Vagina (tissue), 2 donors: ENCODE measurements at places on chromosomes 11 and 22.
A peak's percentile ranks its signal among the peaks of the same experiment; 100 is the strongest.

GRCh38 chr11:117989351-117990102 lies 3.3 kb downstream of the IL10RA start:
- no peak for DNase-seq

- no peak for DNase-seq
Observed at GRCh38 chr11:126594921-126595367, 239.5 kb downstream of the ST3GAL4 start.

- DNase-seq, result no peak
Observed at GRCh38 chr11:77470504-77470903, 3.4 kb downstream of the PAK1 start.

GRCh38 chr11:10455637-10456487 lies 798 bp downstream of the AMPD3 start:
- DNase-seq, result no peak

DNA sequence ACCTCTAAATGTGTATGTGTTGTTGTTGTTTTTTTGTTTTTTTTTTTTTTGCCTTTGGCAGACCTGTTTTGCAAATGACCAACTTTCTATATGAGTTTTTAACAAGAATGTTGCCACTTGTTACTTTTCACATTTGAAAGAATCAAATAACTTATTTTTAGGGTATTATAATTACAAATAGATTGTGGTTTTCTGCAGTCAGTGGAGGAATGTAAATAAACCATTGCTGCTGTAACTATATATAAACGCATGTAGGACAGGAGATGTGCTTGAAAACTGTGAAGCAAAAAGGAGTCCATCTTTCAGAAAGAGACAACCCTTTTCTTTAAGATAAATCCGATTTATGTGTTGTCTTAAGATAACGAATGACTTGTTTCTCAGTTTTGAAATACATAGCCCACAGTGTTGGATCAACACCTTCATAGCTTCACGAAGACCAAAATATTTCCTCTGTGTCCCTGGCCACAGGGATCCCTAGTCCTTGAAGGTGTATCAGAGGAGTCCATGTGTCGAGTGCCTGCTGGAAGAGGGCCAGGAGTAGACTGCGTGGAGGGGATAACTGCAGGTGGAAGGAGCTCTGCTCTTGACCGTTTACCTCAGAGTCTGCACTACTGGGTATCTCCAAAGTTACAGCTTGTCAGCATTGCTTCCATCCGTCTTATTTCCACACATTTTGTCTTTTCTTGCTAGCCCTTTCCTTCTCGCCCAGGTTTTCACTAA lies 24.7 kb downstream of the TNRC6B start:
- DNase-seq, result no peak

GRCh38 chr22:35839841-35840301 lies 122.2 kb downstream of the APOL5 start:
- no peak for DNase-seq

DNA sequence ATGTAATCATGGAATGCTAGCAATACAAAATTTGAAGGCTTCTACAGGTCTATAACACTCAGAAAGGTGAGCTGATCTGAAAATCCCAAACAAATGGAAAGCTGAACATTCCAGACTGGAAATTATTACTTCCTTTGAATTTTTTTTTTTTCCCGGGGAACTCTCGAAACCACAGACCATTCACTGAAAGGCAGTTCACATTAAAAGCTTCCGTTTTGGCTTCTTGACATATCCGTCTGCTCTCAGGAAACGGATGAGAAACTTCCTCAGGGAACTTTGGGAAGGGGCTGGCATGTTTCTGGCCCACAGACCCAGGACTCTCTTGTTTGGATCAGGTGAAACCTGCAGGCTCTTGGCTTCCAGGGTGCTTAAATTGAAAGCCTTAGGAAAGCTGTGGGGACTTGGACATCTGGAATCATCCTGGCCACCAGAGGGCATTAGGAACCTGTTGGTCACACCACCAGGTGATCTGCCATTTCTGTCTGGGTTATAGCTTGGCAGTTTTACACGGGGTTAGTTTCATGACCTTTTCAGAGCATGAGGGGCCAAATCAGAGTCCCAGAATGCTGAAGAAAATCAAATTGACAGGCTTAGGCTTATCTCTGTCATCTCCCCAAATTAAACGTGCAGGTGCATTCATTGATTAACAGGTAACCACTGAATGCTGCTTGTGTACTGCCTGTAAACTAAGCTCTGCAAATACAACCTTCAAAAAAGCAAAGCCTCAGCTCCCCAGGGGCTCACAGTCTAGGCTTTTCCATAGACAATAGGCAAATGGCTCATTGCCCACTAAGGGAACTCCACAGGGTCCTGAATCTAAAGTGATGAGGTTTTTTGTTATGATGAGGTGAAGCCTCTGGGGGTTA lies 22.7 kb upstream of the GRAMD1B start:
- DNase-seq, result no peak

- DNase-seq, result no peak
Observed at GRCh38 chr11:59097113-59097708, 9.8 kb upstream of the FAM111B start.

DNA sequence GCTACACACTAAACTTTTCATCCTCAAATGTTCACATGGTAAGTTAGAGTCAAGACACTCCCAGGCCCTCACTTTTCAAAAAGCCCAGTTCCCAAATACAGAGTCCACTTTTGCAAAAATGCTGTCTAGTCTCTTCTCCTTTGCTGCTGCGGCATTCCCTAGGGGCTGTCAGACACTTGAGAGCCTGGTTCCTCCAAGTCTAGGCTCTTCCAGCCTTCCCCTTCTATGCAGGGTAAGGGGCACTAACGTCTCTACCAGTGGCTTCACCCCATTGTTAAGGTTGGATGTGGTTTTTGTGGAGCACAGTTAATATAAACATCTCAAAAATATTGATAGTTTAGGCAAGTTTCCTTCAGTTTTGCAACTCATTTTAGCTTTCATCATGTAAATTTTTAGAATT lies 181.5 kb downstream of the KIF18A start:
- no peak for DNase-seq

DNA sequence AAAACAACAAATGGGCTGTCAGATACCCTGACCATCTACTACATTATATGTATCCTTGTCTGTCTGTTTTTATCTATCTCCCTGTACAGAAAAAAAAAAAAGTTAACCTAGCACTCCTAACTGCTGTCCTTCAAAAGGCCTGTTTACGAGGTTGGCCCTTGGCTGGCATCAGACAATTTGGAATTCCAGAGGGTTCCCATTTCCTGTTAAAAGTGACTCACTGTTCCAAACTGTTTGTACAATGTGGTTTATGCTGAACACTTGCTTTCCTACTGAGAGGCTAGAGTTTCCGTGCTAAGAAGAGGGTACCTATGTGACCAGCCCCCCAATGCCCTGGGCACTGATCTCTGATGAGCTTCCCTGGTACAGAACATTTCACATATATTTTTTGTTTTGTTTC lies 65.9 kb upstream of the HMGXB4 start:
- DNase-seq, result peak; percentile 16

DNA sequence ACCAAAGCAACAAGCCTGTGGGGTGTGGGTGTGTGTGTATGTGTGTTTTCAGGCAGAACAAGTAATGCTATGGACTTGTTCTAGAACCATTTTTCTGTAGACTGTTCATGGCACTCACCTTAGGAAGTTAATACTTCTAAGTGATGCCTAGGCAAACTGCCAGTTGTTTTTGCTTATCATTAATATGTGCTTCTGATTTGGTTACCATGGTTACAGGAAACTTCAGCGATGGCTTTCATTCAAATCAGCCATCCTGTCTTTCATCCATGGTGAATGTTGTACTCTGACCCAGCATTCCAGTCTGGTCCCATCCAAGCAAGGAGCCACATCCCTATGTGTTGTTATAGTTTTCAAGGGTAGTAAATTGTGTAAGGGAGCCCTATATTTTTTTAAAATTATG lies 49.8 kb upstream of the ARHGAP20 start:
- no peak for DNase-seq

DNA sequence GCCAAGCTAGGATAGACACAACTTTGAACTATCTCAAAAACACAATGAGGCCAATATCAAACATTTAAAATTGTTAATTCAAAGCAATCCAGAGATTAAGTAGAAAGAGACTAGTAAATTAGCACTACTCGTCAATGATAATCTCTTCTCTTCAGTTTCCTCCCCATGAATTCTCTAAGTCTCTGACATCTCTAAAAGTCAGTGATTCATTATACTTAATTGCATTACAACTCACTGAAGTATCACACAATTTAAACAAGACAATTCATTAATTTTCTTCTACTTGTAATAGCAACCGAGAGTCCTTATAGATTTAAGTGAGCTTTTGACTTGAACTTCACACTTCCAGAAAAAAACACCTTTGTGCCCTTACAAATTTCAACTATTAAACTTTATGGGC lies 4.3 kb downstream of the DDX6 start:
- no peak for DNase-seq

- DNase-seq, result no peak
Observed at GRCh38 chr22:37002633-37003032, 16.6 kb downstream of the TST start.

DNA sequence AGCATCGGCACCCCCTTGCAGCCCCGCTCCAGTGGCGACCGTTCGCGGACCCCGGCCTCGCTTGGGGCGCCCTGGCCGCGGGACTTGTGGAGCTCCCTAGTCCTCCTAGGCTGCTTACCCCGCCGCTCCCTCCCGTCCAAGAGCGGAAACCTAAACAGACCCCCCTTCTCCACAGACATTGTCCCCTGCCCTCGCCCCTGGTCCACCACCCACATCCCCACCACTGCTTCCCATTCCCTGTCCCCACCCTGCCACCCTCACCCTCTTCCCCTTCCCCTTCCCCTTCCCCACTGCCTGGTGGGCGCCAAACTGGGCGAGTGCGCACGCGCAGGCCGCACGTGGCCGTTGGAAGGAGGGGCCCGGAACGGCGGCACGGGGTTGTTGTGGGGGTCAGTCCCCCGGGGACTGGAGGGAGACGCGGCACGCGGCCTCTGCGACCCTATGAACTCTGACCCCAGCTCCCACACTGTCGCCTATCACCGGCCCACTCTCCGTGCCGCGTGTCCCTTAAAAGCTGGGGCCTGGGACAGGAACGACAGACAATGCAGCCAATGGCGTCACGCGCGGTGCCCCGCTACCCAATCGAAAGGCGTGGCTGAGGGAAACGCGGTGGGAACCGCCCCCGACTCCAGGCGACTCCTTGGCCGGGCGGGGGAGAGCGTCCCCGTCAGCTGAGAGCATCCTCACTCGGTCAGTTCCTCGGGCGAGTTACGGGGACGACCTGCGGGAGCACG lies at the start of gene SNX32:
SNX32 (plus strand) TSS at position 667 of the 734 bp plus-strand sequence. CDS start 103 bp downstream, outside the sequence.
- DNase-seq, result peak; percentile 95

GRCh38 chr11:35717043-35717442 lies 54.5 kb downstream of the TRIM44 start:
- DNase-seq, result no peak

DNA sequence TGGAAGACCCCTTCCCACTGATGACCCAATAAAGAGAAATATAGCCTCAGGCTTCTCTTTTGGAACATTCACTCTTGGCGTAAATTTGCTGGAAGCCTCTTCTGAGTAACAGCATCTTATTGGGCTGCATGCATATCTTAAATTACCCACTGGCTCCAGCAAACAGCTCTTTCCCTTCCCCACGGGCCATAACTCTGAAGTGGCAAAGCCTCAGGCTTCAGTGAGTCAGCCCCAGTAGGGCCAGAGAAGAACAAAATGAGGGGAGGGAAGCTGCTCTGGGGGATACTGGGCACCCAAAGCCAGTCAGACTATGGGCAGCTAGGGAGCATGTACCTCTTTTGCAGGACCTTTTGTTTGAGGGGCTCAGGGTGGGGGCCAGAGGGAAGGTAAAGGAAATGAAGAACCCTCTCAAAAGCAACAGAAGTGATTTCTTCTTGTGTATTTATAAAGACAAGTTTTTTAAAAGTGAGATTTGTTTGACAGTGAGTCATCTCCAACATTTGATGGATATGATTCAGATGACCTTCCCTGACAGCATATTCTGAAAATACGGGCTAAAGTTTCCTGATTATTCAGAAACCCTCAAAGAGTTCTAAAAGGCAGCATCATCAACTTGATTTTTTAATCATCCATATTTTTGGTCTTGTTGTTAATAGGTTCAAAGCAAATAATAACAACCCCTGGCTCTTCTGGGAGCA lies 203.4 kb downstream of the KIF18A start:
- DNase-seq, result no peak

DNA sequence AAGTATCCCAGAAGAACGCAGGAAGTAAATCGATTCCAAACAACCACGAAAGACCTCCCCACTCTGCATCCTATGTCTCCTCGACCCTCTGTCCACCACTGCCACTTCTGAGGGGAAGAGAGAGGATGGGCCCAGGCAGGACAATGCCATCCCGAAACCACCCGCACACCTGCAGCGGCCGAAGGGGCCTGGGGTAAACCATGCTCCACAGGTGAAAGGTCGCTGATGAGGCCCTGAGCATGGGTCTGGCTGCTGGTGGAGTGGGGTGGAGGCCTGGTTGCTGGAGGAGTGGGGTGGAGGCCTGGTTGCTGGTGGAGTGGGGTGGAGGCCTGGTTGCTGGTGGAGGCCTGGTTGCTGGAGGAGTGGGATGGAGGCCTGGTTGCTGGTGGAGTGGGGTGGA lies 13.1 kb downstream of the TOLLIP start:
- DNase-seq, result no peak

DNA sequence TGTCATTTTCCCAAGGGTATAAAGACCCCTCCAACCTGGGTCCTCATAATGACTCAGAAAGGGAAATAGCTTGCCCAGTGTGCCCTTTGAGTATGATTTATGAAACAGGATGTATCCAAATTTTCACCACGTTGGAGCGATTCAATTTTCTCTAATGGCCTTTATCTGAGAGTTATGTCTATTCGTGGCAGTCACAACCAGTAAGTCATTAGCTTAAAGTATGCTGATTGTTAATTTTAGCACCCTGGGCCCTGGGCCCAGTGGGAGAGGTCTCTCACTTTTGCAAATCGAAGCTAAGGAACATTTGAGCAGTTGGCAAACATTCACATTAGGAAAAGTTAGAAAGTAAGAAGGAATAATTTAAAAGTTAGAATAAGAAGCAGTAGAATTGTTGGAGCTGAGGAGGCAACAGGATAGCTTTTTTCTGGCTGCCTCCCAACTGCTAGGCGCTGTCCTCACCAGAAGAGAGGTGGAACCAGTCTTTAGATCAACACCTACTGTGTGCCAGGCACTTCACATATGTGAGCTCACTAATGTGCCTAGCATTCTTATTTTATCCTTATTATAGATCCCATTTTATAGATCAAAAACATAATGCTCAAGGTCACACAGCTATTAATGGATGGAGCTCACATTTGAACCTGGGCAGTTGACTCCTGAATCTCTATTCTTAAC lies 24.5 kb downstream of the INSC start:
- no peak for DNase-seq

DNA sequence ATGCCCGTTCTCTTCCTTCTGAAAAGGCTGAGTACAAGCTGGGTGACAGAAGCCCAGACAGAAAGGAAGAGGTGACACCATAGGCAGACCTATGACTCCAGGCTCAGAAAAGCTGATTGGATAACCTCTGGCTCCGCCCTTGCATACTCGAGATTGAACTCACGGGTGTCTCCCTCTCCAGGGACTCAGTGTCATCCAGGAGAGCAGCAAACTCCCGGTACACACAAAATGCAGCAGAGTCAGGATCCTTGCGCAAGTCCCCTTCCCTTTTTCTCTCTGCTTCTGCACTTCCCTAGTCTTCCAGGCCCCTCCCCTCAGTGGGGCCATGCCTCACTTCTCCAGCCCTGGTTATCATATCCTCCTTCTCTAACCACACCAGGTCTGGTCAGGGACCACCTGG lies 9.8 kb downstream of the SCN4B start:
- no peak for DNase-seq
